Effector memory CD8-positive, alpha-beta T cell (primary cell): ENCODE measurements at places on chromosomes 5 and 9.

DNA sequence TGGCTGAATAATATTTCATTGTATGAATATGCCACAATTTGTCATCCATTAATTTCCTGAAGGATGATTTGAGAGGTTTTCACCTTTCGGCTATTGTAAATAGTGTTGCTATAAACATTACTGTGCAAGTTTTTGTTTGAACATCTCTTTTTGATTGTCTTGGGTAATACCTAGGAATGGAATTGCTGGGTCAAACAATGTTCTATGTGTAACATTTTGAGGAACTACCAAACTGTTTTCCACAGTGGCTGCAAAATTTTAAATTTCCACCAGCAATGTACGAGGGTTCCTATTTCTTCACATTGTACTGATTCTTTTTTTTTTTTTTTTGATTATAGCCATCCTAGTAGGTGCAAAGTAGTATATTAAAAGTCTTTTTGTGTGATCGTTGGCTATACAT lies 63.8 kb upstream of the ANKH start:
- H3K27ac ChIP-seq, result no peak overlapping the region
- no peak overlapping the region for H3K4me3 ChIP-seq
- H3K27me3 ChIP-seq, result peaks cover 26% of the 10 kb centered on the region
- no peak for DNase-seq
- H3K4me1 ChIP-seq, result no peaks in the 10 kb centered on the region
- H3K36me3 ChIP-seq, result no peaks in the 10 kb centered on the region

GRCh38 chr5:141508798-141509611 lies 20.1 kb downstream of the PCDHGC5 start:
- no peak overlapping the region for H3K27ac ChIP-seq
- H3K4me1 ChIP-seq, result peaks cover 17% of the 10 kb centered on the region
- no peak for DNase-seq

DNA sequence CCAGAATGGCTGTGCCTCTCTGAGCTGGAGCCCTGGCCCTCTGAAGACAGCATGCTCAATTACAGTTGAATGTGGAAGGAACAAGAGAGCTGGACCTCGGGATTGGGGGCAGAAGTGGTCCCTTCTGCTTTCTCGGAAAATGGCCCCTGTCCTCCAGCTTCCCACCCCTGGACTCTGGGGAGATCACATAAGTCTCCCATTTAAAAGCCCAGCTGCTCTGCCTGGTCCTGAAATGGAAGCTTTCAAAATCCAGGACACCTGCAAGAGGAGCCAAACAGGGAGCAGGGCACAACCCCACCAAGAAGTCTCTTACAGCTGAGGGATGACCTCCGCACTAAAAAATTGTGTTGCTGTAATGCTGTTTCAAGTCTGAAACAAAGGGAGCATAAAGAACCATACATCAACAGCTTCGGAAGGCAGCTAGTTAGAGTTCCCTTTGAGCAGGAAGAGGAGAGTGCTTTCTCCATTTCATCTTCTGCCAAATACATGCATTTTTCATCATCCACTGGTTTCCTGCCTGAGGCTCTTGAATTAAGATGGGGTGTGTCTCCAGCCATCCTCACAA lies 48.2 kb downstream of the TGFBI start:
- peaks cover 9% of the 10 kb centered on the region for H3K36me3 ChIP-seq
- DNase-seq, result no peak
- no peak overlapping the region for H3K4me3 ChIP-seq
- H3K4me1 ChIP-seq, result peaks cover 9% of the 10 kb centered on the region
- H3K27me3 ChIP-seq, result peaks cover 47% of the 10 kb centered on the region

- DNase-seq, result no peak
- H3K27me3 ChIP-seq, result peaks cover 1% of the 10 kb centered on the region
- peaks cover 40% of the 10 kb centered on the region for H3K4me1 ChIP-seq
Measured at GRCh38 chr5:132003982-132004381, 7.5 kb downstream of the ACSL6 start.

- no peak overlapping the region for H3K27ac ChIP-seq
- peaks cover 8% of the 10 kb centered on the region for H3K27me3 ChIP-seq
- DNase-seq, result no peak
- no peaks in the 10 kb centered on the region for H3K36me3 ChIP-seq
- peak overlapping the region; percentile 35 for H3K4me3 ChIP-seq
Measured at GRCh38 chr5:56610093-56610698, 205.2 kb upstream of the MAP3K1 start.

DNA sequence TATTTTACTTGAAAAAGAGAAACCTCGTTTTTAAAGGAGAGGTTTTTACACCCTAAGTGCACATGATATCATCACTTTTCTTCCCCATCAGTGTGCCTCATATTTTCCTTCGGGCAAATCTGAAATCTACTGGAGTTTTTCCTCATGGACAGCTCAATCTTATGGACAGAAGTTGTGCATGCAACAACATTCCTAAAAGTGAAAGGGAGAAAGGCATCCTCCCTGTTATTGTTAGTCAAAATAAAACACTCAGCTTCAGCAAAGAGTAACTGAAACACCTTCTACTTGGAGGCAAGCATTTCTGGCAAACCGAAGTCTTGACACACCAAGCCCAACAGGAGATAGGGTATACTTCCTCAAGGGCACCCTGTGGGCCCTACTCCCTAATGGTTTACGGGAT lies 217.9 kb downstream of the BNC2 start:
- H3K27me3 ChIP-seq, result no peaks in the 10 kb centered on the region
- no peaks in the 10 kb centered on the region for H3K4me1 ChIP-seq
- no peak overlapping the region for H3K4me3 ChIP-seq
- no peak for DNase-seq
- no peaks in the 10 kb centered on the region for H3K36me3 ChIP-seq

GRCh38 chr5:61617995-61618525 lies 286.0 kb downstream of the ZSWIM6 start:
- peaks cover 80% of the 10 kb centered on the region for H3K27me3 ChIP-seq
- DNase-seq, result no peak
- H3K27ac ChIP-seq, result no peak overlapping the region
- H3K4me3 ChIP-seq, result no peak overlapping the region

DNA sequence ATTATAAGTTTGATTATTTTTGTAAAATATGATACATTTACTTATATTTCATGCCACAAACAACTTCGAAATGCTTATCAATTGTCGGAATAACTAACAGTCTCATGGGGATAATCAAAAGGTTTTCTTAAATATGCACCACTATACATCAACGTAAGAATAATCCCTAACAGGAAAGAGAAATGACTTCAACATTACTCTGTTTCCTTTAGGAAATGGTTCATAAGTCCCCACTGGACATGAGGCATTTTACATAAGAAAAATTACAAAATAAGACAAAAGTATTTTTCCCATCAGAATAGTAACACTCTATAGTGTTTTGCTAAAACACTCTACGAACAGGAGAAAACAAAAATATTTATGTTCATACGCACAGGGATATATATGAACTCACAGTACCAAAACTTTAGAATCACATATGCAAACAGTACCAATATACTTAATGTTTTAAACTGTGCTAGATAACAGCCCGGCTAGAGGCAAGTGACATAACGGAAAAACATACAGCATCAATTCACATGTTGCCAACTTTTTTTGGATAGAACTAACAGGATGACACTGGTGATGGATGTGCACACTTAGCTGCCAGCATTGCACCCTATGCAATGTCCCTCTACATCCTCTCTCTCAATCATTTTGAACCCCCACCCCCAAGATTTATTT lies 120.5 kb downstream of the NFIB start:
- no peaks in the 10 kb centered on the region for H3K27me3 ChIP-seq
- no peak overlapping the region for H3K4me3 ChIP-seq
- H3K4me1 ChIP-seq, result no peaks in the 10 kb centered on the region

DNA sequence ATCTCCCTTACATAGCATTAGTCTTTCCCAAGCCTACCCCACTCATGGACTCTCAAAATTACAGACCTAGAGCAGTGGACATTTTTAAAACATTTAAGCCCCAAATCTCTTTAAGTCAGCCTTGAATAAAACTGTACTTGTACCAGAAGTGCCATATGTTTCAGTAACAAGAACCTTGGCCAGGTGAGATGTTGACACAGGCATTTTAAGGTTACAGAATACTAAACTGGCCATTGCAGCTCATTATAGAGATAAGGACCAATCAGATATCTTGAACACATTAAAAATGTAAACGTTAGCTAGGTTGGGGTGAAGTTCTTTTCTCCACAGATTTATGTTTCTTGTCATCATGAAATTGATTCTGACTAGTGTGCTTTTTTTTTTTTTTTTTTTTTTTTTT lies 103.8 kb upstream of the MIER3 start:
- peaks cover 4% of the 10 kb centered on the region for H3K36me3 ChIP-seq
- no peak overlapping the region for H3K4me3 ChIP-seq
- H3K4me1 ChIP-seq, result no peaks in the 10 kb centered on the region
- DNase-seq, result no peak

DNA sequence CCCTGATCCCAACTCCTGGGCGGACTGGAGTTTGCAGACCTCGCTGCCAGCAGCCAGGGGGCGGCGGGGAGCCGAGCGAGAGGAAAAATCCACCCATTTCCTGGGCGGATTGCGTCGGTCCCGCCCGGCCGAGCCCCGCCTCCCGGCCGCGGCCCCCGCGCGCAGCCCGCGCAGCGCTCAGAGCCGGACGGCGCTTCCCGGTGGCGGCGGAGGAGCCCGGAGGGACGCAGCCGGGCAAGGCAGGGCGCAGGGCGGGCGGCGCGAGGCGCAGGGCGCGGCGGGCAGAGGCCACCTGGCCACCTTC lies at the start of gene OLFM1:
TSS of gene OLFM1 (plus strand) at position 180 of the 304 bp plus-strand sequence. CDS start 322 bp downstream, outside the sequence.
- H3K4me1 ChIP-seq, result peaks cover 5% of the 10 kb centered on the region
- H3K27ac ChIP-seq, result no peak within 1 kb of the TSS
- no peak within 1 kb of the TSS for H3K4me3 ChIP-seq
- no peaks in the 10 kb centered on the region for H3K36me3 ChIP-seq
- no peak for DNase-seq
- H3K27me3 ChIP-seq, result peaks cover 39% of the 10 kb centered on the region

- no peak for DNase-seq
- peaks cover 7% of the 10 kb centered on the region for H3K4me1 ChIP-seq
- H3K27ac ChIP-seq, result no peak overlapping the region
Measured at GRCh38 chr5:170028124-170028523, 47.8 kb upstream of the INSYN2B start.
